DND-41 (cell line): ENCODE measurements at places on chromosomes 1 and 21.

- no peaks in the 10 kb centered on the region for H3K36me3 ChIP-seq
- peaks cover 20% of the 10 kb centered on the region for H3K27me3 ChIP-seq
- DNase-seq, result no peak
- H3K4me3 ChIP-seq, result no peak overlapping the region
Measured at GRCh38 chr1:205934788-205935187, 8.5 kb downstream of the SLC26A9 start.

DNA sequence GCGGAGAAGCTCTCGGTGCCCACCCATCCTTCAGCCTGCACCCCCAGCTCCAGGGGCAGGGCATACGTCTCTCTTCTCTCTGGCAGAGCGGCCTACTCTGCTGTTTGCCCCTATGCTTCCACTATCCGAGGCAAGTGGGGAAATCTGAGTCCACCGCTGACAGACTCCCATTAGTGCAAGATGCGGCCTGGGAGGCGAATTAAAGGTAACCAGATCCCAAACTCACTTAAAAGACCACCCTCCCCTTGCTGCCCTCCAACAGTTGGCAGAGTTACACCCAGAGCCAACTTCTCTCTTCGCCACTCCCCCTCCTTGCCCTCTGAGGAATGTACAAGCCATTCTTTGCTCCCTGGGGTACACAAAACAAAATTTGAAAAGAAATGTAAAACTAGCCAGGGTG, 6.4 kb downstream of the FOXD3 start:
- no peak overlapping the region for H3K27ac ChIP-seq
- no peak for DNase-seq

DNA sequence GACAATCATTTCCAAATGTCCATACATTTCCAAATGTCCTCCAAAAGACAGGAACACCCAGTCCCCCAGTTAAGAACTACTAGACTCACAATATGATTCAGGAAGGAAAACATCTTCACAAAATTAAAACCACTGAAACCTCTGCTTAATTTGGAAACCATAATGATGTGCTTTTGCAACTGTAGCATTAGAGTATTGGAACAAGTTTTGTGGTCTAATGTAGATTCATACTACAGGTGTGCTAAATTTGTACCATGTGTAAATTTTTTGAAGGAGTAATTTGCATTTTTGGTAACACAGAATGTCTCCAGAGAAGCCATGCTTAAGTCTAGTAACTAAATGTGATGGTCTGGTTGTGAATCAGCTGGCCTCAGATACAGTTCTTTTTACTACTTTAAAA, 129.6 kb downstream of the DPYD start:
- no peak for DNase-seq
- H3K27ac ChIP-seq, result no peak overlapping the region
- no peak overlapping the region for H3K4me3 ChIP-seq
- no peaks in the 10 kb centered on the region for H3K4me1 ChIP-seq
- H3K36me3 ChIP-seq, result no peaks in the 10 kb centered on the region

- H3K4me3 ChIP-seq, result no peak overlapping the region
- peaks cover 7% of the 10 kb centered on the region for H3K27me3 ChIP-seq
- no peak overlapping the region for H3K27ac ChIP-seq
- H3K4me1 ChIP-seq, result no peaks in the 10 kb centered on the region
- no peaks in the 10 kb centered on the region for H3K36me3 ChIP-seq
- DNase-seq, result no peak
Measured at GRCh38 chr1:115826628-115827027, 14.3 kb downstream of the NHLH2 start.
